GM23338 (cell line): ENCODE measurements at places on chromosomes 12 and 14. TPM values are rescaled to one million over a fixed set of nuclear protein-coding genes. Genes with fewer than 3 reads are reported as not detected.

DNA sequence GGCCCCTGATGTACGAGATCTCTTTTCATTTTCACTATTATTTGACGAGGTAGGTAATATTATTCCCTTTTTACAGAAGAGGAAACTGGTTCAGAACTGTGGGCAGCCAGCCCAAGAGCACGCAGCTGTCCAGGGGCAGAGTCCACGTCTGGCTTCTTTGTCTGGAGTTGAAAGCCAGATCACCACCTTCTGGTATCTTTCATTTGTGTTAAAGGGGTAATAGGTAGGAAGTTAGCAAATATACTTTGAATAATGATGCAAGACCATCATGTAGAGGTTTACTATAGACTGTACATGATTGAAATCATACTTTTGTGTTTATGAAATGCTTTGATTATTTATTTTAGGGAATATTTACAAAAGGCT lies 144.1 kb upstream of the AMIGO2 start:
- no peaks in the 10 kb centered on the region for H3K27me3 ChIP-seq
- no peaks in the 10 kb centered on the region for H3K36me3 ChIP-seq
- peak overlapping the region; percentile 34 for H3K4me3 ChIP-seq

DNA sequence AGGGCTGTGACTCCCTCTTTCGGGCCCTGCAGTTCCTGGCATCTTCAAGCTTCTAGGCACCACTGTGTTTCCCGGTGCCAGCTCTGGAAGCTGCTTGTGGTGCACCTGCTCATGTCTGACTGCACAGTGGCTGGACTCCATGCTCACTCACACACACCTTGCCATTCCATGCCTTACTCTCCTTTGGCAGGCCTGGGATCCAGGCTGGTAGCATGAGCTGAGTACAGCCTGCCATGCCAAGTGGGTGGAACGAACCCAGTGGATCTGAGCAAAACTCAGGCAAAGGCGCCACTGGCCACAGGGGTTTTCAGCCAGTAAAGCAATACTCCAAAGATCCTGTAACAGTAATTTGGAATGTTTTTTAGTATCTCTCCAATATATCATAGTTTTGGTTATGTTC lies 902.7 kb upstream of the USP15 start:
- H3K36me3 ChIP-seq: no peaks in the 10 kb centered on the region
- no peak overlapping the region for H3K4me3 ChIP-seq
- H3K27me3 ChIP-seq: no peaks in the 10 kb centered on the region
- H3K27ac ChIP-seq: no peak overlapping the region

DNA sequence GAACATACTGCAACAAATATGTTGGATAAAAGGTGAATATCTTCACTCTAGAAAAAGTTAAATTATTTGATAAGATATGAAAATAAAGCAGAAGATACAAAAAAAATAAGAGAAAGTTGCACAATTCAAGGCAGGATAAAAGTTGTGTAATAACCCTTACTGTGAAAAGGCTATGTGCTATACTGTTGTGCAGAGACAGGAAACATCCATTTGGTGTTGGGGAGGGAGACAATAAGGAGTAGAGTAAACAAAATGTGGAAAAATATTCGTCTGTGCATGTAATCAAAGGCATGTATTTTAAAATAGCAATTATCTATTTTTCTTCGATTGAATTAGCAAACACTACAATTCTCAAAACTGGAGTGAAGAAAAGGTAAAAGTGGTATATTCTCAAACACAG lies 34.8 kb downstream of the PTHLH start:
- H3K36me3 ChIP-seq: no peaks in the 10 kb centered on the region
- H3K4me1 ChIP-seq: no peaks in the 10 kb centered on the region
- no peaks in the 10 kb centered on the region for H3K27me3 ChIP-seq
- H3K4me3 ChIP-seq: no peak overlapping the region
- no peak overlapping the region for H3K27ac ChIP-seq

- H3K4me3 ChIP-seq: no peak overlapping the region
- H3K4me1 ChIP-seq: peaks cover 6% of the 10 kb centered on the region; the same call in 1 of the 2 replicates
- no peak overlapping the region for H3K27ac ChIP-seq
- H3K27me3 ChIP-seq: no peaks in the 10 kb centered on the region
- no peak for DNase-seq
- no peaks in the 10 kb centered on the region for H3K36me3 ChIP-seq
Observed at GRCh38 chr14:90345239-90345557, 13.5 kb upstream of the NRDE2 start.

DNA sequence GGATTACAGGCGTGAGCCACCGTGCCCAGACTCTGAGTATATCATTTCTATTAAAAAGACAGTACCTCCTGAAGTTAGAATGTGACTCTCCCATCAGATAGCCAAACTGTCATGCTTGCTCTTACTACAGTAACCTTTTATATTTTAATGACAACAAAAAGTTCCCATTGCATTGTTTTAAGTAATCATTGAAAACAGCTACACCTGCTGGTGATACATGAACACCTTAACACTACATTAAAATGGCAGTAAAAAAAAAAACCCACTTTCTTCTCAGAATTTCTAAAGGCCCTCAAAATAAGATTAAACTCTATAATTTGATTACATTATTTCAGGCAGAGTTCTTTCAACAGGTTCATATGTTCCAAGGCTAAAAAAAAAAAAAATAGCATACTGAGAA lies 76.7 kb downstream of the SH2B3 start:
- H3K4me3 ChIP-seq: no peak overlapping the region
- DNase-seq: peak; percentile 49
- H3K27me3 ChIP-seq: no peaks in the 10 kb centered on the region
- no peak overlapping the region for H3K27ac ChIP-seq

The KRT79 gene
- total RNA-seq: 0.21 TPM in 1 of 2 replicates, not detected in the other

DNA sequence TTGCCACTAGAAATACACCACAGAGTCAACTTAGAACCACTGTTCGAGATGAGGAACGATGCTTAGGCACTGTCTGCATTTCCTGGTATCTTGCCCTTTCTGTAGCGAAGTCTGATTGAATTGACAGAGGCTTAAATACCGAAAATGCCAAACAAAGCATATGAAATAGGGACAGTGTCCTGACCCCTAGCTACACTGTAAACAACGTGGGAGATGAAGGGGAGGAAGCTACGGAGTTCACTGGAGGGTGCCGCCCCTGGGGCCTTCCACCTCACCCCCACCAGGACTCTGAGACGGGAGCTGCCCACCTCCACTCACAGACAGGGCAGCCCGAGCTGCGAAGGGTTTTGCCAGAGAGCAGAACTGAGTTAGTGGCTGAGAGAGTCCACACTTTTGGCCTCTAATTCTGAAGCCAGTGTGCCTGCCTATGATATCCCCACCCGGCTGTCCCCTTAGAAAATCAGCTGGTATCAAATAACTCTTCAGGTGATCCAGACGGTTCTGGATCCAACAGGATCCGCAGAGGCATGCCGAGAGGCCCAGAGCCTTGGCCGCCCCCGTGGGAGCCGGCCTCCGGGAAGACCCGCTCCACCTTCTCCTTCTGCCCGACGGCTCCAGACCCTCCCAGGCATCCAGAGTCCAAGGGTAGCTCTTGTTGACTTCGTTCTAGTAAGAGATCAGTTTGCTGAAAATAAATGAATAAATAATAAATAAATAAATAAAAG lies 230.7 kb upstream of the DIO3 start:
- no peak for DNase-seq
- H3K4me1 ChIP-seq: no peaks in the 10 kb centered on the region
- no peak overlapping the region for H3K27ac ChIP-seq
- no peak overlapping the region for H3K4me3 ChIP-seq

DNA sequence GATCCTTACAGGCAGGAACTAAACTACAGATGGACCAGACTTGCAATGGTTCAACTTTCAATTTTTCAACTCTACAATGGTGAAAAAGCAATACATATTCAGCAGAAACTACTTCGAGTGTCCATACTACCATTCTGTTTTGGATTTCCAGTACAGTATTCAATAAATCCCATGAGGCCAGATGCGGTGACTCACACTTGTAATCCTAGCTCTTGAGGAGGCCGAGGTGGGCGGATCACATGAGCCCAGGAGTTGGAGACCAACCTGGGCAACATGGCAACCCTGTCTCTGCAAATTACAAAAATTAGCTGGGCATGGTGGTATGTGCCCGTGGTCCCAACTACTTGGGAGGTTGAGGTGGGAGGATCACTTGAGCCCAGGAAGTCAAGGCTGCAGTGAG lies 336.1 kb downstream of the MED13L start:
- no peak overlapping the region for H3K27ac ChIP-seq
- no peaks in the 10 kb centered on the region for H3K36me3 ChIP-seq
- H3K4me1 ChIP-seq: no peaks in the 10 kb centered on the region

GRCh38 chr12:26122681-26123481 lies 2.0 kb downstream of the BHLHE41 start:
- DNase-seq: peak; percentile 61
- no peak overlapping the region for H3K27ac ChIP-seq
- peaks cover 40% of the 10 kb centered on the region for H3K4me1 ChIP-seq

DNA sequence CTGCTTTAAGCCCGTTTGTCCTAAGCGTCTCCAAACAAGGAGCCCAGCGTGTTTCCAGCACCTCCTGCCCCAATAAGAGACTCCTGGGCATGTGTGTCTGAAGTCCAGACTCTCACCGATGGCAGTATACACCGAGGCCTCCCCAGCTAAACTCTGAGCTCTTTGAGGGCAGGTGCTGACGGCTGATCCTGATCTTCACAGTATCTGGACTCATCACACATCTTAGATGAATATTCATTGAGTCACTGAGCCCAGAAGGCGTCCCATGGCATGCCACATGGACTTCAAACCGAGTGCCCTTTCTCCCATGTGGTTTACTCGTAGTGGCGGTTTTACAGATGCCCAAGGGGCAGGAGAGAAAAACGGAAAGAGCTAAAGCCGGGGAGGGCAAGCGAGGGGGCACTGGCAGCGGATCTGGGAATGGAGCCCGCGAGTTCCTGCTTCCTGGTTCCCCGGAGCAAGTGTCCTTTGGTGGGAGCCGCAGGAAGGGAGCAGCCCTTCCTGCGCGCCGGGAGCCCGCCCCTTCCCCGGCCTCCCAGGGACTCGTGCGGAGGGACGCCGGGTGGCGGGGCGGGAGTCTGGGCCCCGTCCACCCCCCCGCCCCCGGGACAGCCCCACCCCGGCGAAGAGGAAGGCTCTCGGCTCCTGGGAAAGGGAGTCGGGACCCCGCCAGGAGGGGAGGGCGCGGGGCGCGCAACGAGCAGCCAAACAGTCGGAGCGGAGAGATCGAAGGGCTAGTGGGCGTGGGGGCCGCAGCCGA lies 585 bp upstream of the TEAD4 start:
- H3K27ac ChIP-seq: peak overlapping the region; percentile 99
- peak overlapping the region; percentile 85 for H3K4me3 ChIP-seq
- DNase-seq: peak; percentile 61
- no peaks in the 10 kb centered on the region for H3K36me3 ChIP-seq
- 0 out of 2 replicates have a peak, but pooled peaks cover 3% of the 10 kb centered on the region for H3K27me3 ChIP-seq

- H3K27ac ChIP-seq: no peak overlapping the region
- H3K4me3 ChIP-seq: no peak overlapping the region
- no peaks in the 10 kb centered on the region for H3K27me3 ChIP-seq
- no peak for DNase-seq
- H3K4me1 ChIP-seq: no peaks in the 10 kb centered on the region
- no peaks in the 10 kb centered on the region for H3K36me3 ChIP-seq
Observed at GRCh38 chr12:63752841-63753240, 26.9 kb upstream of the RXYLT1 start.

The TCL1A gene
- total RNA-seq: 5.3 and 8.5 TPM in 2 replicates

The HOXC13 gene
- 0.10 TPM in 1 of 2 replicates, not detected in the other for total RNA-seq

The MYH6 gene
- total RNA-seq: 0.03 and 0.23 TPM in 2 replicates

GRCh38 chr12:15163030-15163976 lies 57.9 kb downstream of the RERG start:
- no peaks in the 10 kb centered on the region for H3K36me3 ChIP-seq
- H3K27ac ChIP-seq: no peak overlapping the region
- H3K27me3 ChIP-seq: no peaks in the 10 kb centered on the region
- H3K4me1 ChIP-seq: no peaks in the 10 kb centered on the region
- DNase-seq: no peak
- no peak overlapping the region for H3K4me3 ChIP-seq

The RAD9B gene
- not detected in 2 replicates for total RNA-seq

GRCh38 chr14:92323011-92323915 lies at the start of gene SLC24A4:
SLC24A4 (plus strand) TSS chr14:92323165; CDS start chr14:92323831, 666 bp downstream.
- H3K27me3 ChIP-seq: peaks cover 80% of the 10 kb centered on the region
- no peak within 1 kb of the TSS for H3K27ac ChIP-seq
- H3K36me3 ChIP-seq: no peaks in the 10 kb centered on the region
- H3K4me1 ChIP-seq: peaks cover 9% of the 10 kb centered on the region; the same call in 1 of the 2 replicates
- H3K4me3 ChIP-seq: peak within 1 kb of the TSS; percentile 73

The NR2C1 gene
- 31.5 and 41.1 TPM in 2 replicates for total RNA-seq

DNA sequence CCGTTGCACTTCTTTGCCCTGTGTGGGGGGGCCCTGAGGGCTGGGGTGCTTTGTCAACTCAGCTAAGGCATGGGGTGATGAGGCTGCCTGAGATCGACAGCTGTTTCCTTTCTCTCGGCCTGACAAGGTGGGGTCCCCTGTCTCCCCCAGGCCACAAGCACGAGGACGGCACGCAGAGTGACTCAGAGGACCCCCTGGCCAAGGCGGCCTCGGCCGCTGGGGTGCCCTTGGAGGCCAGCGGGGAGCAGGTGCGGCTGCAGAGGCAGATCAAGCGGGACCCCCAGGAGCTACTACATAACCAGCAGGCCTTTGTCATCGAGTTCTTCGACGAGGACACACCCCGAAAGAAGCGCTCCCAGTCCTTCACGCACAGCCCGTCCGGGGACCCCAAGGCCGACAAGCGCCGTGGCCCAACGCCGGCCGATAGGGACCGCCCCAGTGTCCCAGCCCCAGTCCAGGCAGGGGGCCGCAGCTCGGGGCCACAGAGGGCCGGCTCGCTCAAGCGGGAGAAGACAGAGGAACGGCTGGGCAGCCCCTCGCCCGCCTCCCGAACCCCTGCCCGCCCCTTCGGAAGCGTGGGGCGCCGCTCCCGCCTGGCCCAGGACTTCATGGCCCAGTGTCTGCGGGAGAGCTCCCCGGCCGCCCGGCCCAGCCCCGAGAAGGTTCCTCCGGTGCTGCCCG lies 18.8 kb downstream of the CEP170B start:
- H3K27ac ChIP-seq: no peak overlapping the region
- H3K36me3 ChIP-seq: no peaks in the 10 kb centered on the region
- no peaks in the 10 kb centered on the region for H3K27me3 ChIP-seq
- H3K4me3 ChIP-seq: no peak overlapping the region
- no peaks in the 10 kb centered on the region for H3K4me1 ChIP-seq

The DAO gene
- total RNA-seq: not detected in 2 replicates

The EGLN3 gene
- total RNA-seq: 42.9 and 44.4 TPM in 2 replicates

- H3K4me3 ChIP-seq: no peak overlapping the region
- DNase-seq: no peak
- H3K27ac ChIP-seq: no peak overlapping the region
- no peaks in the 10 kb centered on the region for H3K4me1 ChIP-seq
- no peaks in the 10 kb centered on the region for H3K36me3 ChIP-seq
Observed at GRCh38 chr12:88338486-88338885, 196.4 kb downstream of the TMTC3 start.
